Right cardiac atrium (tissue), 5 donors: ENCODE measurements at places on chromosomes 5 and 9. TPM values are rescaled to one million over a fixed set of nuclear protein-coding genes. Genes with fewer than 3 reads are reported as not detected.
A peak's percentile ranks its signal among the peaks of the same experiment; 100 is the strongest.

GRCh38 chr5:146754621-146755020 is 123.9 kb downstream of the PPP2R2B start:
- no peak for DNase-seq

GRCh38 chr5:55679556-55679955 is 32.6 kb downstream of the SLC38A9 start:
- no peak for DNase-seq

- no peak for DNase-seq
Measured at GRCh38 chr5:97458851-97459250, 275.8 kb upstream of the RIOK2 start.

DNA sequence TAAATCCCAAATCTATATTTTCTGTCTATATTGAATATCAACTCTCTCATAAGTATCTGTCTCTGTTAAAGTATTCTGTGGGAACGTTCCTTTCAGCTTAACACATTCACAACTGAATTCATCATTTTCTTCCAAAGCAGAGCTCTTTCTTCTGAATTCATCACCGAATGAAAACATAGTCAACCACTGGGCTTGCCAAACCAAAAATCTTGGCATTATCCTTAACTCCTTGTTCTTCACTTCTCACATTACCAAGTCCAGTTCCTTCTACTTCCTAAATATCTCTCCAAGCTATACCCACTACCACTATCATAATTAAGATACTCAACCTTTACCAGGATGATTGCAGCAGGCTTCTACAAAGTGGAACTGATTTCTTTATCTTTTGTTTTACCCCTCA is 559.8 kb downstream of the MAT2B start:
- no peak for DNase-seq

OR1Q1 gene
- total RNA-seq = not detected

DNA sequence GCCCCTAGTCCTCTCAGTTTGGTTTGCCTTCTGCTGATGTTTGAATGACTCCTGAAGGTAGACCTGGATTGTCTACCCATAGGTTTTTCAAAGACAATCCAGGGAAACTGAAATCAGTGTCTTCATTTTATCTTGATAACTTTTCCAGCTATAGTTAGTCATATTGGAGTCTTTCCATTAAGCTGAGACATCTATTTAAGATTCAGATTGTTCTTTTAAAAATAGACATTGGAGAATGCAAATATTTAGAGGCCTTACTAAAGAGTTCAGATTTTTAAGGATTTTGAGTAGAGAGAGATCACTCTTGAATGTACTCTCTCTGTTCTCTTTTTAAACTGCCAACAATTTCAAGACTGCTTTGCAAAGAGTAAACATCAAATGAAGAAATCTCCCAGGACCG is 69.1 kb downstream of the GDNF start:
- DNase-seq = no peak

DNA sequence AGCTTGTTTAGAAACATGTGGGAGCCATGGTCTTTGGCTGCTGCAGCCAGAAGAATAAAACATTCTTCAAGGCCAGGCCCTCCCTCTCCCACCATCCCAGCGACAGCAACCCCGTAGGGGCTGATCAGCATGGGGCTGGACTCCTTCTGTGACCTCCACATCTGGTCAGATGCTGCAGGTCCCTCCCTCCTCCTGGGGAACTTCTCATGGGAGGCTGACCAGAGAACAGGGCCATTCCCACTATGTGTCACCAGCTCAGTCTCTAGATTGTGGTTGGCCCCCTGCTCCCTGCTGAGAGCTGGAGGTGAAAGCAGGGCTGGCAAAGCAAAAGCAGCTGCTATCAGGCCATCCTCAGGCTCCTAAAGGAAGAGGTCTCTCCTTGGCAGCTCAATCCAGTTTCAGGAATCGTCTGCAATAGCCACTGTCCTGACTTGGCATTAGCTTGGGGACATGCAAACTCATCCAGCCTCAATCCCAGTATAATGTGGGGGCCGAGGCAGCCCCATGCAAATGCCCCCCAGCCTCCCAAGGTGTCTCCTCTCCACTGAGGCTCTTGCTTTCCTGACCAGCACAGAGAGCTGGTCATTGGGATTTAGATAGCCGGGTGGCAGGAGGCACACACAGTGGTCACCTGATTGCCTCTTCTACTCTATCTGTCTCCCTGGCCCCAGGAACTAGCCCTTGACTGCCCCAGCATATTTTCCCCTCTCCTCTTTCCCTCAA is 81.5 kb downstream of the NRG2 start:
- no peak for DNase-seq

DNA sequence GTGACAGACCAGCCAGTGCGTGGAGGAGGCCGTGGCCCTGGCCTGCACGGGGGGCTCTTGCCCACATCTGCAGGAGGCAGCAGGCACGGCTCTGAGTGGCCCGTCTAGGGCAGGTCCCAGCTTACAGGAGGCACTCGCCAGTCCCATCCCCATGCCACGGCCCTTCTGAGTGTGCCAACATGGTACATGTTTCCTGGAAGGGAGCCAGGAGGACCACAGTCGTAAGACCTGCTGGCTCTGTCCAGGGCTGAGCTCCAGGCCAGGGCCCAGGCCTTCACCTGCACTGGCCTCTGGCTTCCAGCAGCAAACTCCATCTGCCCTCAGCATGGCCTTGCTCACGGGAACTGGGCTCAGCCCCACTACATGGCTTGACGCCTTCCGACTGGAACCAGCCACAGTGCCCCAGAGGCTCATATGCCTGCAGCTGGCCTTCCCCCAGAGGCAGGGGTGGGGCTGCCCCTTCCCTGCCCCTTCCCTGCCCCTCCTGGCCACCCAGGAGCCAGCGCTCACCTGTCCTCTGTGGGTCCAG is 3.8 kb downstream of the NKD2 start:
- peak; percentile 14 for DNase-seq

GRCh38 chr5:178221282-178221681 is 11.3 kb downstream of the PHYKPL start:
- DNase-seq = no peak

PCDHB2 gene
- total RNA-seq = 1.4 TPM

GRCh38 chr5:142806841-142807267 is 36.7 kb downstream of the ARHGAP26 start:
- no peak for DNase-seq

- DNase-seq = no peak
Measured at GRCh38 chr9:83681490-83681889, 26.3 kb downstream of the UBQLN1 start.

DNA sequence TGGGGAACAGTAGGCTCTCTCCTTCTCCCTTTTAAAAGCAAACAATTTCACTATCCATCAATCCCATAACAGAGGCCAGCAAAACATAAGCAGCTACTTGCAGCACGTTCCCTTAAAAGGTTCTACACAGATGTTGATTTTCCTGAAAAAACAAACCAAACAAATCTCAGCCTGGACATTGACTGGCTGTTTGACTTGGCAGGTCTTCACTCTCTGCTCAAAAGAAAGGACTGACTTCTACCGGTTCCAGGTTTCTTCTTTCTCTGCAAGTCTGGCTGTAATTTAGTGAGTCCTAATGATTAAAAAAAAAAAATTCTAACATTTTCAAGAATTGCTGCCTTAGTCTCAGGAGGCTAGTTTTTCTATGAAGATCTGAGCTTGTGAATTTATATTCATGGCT is 203.1 kb upstream of the EFNA5 start:
- no peak for DNase-seq

DNA sequence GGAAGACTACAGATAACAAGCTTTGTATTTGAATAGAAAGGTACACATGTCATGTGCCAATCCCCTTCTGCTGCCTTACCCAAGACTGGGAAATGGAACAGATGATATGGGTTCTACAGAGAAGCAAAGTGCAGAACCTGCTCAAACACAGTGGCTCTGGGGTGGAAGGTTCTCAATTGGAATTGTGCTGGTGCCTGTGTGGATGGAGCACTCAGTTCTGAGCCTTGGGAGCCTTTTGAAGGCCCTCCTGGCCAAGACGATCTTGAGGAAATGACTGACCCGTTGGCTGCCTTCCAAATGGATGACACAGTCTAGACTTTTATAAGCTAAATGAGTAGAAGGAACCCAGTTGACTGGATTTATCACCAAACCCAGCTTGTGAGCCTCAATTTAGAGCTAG is 4.2 kb upstream of the PRSS3 start:
- peak; percentile 22 for DNase-seq

DNA sequence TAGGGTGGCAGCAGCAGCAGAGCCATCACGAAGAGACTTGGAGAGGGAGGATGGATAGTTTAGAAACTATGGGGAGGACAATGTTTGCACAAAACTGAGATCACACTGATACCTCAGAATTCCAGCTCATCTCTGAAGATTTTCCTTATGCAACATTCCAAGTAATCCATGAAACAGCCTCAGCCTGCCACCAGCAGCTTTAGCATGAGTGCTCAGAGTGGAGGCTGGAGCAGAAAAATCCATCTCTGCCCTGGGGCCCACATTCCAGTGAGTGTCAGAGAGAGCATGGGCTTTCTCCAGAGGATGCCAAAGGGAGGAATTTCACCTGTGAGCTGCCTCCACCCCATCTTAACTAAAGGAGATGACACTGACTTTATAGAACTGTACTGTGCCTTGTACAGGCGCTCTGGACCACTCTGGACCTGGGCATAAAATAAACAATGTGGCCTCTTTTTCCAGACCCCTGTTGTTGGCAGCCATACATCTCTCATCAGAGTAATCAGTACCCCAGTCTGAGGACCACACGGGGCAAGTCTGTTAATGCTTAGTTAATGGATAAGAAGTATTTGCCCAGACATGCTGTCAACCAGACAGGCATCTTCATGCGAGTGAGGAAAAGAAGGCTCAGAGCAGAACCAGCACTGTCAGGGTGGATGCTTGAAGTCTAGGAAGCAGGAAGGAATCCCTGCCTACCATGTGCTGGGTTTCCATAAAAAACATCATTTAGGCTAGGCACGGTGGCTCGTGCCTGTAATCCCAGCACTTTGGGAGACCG is 440.9 kb downstream of the ENC1 start:
- no peak for DNase-seq

GRCh38 chr9:12956261-12956660 is 181.4 kb downstream of the LURAP1L start:
- DNase-seq = no peak

DNA sequence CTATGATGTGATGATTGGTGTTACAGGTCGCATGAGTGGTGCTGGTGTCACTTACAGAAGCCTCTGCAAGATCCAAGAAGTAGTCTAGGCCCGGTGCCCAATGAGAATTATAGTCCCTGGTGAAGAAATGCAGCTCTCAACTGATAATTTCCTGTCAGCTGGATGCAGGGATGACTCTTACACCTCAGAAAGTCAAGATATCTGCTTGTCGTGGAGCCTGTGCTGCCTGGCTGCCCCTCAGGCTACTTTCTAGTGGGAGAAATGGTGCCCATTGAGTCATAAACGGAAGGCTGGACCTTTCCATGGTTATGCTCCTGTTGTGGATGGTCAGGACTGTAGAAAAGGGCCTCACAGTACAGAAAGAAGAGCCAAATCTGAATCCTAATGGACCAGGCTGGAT is 46.8 kb upstream of the NXNL2 start:
- DNase-seq = no peak

- DNase-seq = peak; percentile 85
Measured at GRCh38 chr5:134547579-134547978, 22.1 kb downstream of the JADE2 start.

DNA sequence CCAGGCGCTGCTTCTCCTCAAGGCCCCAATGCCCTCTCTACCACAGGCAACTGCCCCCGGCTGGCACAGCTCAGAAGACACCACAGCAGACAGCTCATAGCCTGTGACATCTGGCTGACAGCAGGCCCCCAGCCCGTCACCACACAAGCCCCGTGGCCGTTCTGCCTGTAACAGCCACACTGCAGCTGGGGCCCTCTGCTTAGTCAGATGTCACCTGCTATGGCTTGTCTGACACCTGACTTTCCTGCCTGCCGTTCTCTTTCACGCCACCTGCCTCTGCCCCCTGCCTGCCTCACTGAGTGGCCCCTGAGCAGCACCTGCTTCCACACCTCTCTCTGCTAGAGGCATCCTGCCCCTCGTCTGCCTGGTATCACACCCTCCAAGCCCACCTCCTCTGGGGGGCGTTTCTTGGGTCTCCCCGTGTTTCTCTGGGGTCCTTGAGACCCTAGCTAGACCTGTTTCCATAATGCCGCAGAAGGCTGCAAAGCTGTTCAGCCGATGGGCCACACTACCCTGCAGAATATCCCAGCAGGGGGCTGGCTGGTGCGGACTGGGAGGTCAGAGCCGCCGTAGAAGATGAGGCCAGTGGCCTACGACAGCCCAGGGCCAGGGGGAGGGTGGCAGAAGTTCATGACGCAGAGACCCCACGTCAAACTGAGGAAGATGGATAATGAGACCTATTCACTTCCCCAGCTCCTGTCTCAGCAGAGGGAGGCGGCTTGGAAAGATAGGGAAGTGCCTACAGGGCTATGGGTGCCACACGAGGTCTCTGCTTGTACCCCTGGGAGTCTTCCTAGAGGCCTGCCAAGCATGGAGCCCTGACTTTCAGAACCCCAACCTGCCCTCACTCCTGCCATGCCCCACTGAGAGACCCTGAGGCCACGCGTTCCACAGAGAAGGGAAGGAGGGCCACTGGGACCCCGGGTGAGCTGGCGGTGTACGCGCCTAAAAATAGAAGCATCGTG is 95.1 kb downstream of the ZNF354C start:
- DNase-seq = peak; percentile 7

GRCh38 chr9:114798780-114799427 is 6.9 kb downstream of the TNFSF15 start:
- DNase-seq = no peak

GRCh38 chr5:138336952-138337684 is 948 bp upstream of the FAM53C start:
- peak; percentile 79 for DNase-seq

DNA sequence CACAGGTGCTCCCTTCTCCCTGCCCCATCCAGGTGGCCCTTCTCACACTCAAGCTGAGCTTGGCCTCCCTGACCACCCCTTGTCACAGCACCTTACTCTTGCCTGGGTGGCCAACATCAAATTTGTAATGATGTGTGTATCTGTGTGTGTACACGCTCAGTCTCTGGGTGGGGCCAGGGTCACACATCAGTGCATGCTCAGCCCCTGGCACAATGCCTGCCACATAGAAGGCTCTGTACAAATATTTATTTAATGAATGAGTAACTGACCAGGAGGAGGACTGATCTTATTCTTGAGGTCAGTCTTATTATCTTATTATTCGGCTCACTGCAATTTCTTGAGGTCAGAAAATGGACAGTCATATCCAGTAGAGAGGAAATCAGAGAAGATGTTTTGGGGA is 41.3 kb upstream of the HAND1 start:
- no peak for DNase-seq

SLC36A2 gene
- not detected for total RNA-seq

GRCh38 chr5:172868436-172868923 is 34.4 kb downstream of the ERGIC1 start:
- no peak for DNase-seq

DNA sequence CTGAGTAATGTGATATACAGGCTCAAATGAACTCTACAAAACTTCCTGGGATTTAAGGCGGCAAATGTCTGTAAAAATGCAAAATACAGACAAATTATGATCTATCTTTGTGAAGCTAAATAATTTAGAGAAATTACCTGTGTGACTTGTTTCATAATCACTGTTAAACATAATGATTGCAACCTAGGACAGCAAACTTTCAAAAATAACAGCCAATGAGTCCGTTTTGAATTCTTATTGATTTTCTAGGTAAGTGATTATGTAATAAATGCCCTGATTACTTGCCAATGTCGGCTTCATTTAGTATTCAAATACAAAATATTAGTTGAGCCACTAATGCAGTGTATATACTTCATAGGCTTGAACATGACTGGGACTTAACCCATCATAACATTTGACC is 238.2 kb upstream of the DAB2 start:
- DNase-seq = no peak
